ENCODE measurements at places on chromosomes 7 and 10.

- DNase-seq, result no peak
Measured at GRCh38 chr10:49277973-49278372, 21.0 kb upstream of the C10orf71 start.

- no peak for DNase-seq
Measured at GRCh38 chr7:41536873-41537665, 165.8 kb downstream of the INHBA start.

GRCh38 chr7:48931481-48931880 is 7.1 kb downstream of the CDC14C start:
- no peak for DNase-seq

DNA sequence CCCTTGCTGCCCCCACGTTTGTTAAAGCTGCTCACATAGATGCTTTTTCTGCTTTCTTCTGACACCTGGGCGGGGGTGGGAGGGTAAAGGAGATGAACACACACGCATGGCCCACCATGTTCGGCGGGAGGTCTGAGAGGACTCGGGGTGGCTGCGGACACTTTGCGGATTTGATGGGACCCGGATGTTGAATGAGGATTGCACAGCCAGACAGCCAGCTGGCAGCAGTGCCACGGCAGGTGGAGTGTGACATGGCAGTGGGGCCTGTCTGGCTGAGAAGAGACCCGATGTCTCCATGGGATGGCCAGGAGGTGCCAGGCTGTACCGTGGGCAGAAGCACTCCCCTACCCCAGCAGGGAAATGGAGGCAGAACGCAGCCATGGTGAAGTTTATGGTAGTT is 31.2 kb downstream of the PPP2R2D start:
- DNase-seq, result no peak

- DNase-seq, result no peak
Measured at GRCh38 chr10:80542053-80542452, 4.4 kb downstream of the SH2D4B start.

Measured in brain microvascular endothelial cell (primary cell).